ENCODE measurements at places on chromosomes 12 and 14.

DNA sequence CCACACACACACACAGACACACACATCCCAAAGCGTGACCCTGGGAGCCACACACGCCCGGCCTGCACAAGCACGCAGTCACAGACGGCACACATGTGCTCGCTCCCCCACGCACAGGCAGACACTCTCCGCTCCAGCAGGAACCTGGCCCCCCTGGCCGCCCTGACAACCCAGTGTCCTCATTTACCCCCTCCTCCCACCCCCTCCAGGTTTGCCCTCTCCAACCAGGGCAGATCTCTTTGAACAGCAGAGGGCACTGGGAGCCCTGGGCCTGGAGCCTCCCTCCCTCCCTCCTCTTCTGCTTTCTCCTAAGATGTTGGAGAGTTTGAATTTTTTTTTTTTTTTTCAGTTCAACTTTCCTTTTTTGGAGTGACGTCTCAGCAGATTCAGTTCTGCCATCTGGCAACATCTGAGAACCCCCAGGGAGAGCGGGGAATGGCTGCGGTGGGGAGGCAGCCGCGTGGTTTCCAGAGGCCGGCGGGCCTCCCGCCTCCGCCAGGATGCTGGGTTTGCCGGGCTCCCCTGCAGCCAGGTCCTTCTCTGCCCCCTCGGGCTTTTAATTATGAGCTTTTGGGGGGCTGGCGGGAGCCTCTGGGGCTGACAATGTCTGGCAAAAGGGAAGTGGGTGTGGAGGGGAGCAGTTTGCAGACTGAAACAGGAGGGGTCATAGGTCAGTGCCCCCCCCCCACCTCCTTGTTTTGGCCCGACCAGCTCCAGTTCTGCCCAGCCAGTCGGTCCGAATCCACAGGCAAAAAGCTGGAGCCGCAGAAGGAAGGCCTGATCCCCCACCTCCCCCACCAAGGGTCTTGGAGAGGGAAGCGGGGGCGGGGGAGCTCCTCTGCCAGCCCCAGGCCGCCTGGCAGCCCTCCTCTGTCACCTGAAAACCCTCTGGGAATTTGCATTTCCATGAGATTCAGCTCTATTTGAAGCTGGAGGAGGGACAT is 1.3 kb upstream of the NCOR2 start:
- no peak for DNase-seq

GRCh38 chr12:23221066-23221465 is 596.1 kb downstream of the ETNK1 start:
- no peak for DNase-seq

DNA sequence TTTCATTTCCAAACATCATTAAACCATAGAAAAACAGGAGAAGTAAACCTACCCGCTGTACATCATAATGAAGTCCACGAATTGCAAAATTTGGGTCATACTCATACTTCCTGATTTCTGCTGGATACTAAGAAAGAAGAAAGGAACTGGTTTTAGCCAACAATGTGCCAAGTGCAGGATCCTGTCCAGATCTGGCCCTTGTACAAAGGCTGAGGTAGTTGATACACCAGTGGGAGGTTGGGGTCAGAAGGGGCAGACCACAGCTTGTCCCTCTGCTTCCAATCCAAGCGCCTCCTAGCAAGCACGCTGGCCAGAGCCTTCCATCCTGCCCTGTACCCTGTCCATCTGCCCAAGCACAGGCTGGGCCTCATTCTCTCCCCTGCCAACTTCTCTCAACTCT is 34.2 kb downstream of the NT5DC3 start:
- no peak for DNase-seq

- DNase-seq, result no peak
Observed at GRCh38 chr12:47366579-47366978, 286.8 kb upstream of the AMIGO2 start.

DNA sequence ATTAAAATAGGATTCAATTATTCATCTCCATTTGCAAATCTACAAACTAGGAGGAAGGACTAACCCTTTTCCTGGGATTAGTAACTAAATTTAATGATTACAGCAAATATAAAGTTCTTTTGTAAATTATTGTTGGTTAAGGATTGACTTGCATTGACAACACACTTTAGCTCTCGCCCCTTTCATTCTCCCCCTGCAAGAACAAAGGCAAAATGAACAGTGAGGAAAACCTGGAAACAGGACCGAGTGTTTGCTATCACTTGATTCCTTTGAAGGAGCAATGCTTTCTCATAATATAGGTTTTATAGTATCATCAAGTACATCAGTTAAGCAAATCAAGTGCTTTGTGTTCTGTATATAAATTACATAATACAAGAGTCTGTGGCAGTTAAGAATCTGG is 7.4 kb upstream of the COX16 start:
- no peak for DNase-seq

DNA sequence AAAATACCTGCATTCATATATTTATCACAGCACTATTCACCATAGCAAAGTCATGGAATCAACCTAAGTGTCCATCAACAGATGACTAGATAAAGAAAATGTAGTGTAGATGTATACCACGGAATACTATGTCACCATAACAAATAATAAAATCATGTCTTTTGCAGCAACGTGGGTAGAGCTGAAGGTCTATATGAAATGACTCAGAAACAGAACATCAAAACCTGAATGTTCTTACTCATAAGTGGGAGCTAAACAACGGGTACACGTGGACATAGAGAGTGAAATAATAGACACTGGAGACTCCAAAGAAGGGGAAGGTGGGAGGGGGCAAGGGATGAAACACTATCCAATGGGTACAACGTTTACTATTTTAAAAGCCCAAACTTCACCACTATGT is 37.9 kb downstream of the SLC38A1 start:
- no peak for DNase-seq

GRCh38 chr12:83199069-83199468 is 512.4 kb downstream of the TMTC2 start:
- DNase-seq, result no peak

DNA sequence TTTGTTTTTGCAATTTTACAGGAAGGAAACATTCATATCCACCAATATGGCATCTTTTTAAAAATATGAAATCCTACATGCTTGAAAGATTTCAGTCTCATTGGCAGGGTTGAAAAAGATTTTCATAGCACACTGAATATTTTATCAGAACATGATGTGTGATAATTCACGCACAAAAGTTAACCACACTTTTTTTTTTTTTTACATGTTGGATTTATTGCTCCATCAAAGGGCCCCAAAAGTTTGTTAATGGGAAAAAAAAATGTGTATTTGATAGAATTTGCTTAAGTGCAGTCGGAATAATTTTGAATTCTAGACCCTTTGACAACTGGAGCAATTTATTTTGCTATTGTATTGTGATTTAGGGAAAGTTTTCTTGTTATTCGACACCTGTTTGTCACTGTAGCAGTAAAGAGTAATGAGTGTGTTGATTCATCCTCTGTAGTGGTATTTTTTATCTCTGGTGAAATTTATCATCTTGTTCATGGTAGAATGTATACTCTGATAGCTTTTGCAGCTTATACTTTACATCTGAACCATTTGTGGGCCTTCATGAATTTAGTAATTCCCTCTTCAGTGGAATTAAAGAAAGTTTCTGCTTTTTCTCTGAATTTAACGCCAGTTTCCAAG is 1.1 kb downstream of the EML1 start:
- DNase-seq, result no peak

- no peak for DNase-seq
Observed at GRCh38 chr14:101962503-101962874, 1.9 kb upstream of the DYNC1H1 start.

DNA sequence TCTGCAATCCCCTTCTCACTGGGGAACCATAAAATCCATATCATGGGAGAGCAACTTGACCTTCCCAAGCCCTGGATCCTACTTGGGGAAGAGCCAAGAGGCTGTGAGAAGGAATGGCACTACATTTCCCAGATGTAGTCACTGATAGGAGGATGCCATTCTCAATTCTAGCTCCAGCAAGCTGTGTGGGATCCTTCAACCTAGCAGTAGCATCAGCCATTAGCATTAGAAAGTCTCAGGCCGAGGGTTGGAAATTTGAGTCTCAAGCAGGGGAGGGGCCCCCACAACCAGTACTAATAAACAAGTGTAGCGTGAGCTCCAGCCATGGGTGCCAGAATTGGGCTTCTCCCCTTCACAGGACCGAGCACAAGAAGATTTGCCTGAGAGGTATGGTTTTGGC is 84.3 kb upstream of the NELL2 start:
- DNase-seq, result no peak

DNA sequence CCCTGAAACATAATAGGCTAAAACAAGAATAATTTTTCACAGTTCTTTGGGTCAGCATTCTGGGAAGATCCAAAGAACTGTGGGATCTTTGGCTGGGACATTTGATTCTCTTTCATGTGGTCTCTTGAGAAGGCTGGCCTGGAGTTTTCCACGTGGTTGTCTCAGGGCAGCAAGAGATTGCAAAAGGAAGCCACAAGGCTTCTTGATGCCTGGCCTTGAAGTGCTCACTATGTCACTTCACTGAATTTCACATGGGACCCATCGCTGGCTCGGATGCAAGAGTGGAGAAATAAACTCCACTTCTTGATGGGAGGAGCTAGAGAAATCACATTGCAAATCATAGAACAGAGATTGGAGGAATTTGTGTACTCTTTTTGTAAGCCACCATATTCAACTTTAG is 343.4 kb downstream of the MED13L start:
- no peak for DNase-seq

DNA sequence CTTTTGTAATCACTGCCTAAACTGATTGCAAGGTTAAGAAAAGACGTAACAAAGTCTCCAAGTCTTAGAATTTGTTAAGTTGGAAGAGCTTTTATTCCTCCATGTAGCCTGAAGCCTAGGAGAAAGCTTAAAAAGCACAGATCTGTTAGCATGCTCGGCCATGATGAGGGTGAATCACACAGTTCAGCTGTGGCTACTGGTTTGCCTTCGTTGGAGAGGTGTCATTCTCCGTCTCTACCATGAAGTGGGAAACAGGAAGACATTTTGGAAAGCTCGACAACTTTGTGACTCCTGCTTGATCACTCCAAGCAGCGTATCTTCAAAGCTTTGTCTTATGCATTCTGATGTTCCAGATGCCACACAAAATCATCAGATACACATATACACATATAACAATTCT is 27.1 kb downstream of the DCP1B start:
- no peak for DNase-seq

GRCh38 chr12:109804820-109805761 is 28.1 kb downstream of the TRPV4 start:
- DNase-seq, result peak; percentile 40

DNA sequence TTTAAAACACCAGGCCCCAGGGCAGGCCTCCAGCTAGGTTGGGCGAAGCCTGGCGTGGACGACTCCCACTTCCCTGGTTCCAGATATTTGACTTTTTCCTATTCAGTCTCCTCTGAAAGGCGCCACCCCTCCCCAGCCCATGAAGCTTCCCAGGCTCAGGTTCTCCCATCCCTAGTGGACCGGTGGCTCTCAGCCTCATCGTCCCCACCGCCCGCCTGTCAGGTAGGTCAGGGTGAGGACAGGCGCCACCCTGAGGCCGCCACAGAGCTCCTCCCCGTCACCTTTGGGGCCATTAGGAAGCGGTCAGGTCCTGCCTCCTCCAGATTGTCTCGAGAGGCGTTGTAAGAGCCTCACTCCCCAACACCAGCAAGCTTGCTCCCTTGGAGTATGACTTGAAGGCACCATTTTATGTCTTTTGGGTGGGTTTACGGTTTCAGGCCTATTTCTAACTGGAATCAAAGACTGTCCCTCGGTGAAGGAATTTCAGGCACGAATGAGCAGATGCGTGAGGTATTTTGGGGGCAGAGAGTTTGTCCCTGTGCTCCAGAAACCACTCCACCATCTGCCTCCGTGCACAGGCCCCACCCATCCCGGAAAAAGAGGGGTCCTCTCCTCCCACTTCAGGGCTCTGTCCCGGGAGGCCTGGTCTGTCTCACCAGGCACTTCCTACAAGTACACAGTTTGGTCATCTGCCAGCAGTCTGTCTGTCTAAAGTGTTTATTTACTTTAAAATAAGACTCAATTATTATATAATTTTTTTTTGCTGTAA is 55.6 kb downstream of the TSPAN9 start:
- DNase-seq, result no peak

GRCh38 chr12:79927772-79928474 is 7.0 kb downstream of the PPP1R12A start:
- DNase-seq, result no peak

DNA sequence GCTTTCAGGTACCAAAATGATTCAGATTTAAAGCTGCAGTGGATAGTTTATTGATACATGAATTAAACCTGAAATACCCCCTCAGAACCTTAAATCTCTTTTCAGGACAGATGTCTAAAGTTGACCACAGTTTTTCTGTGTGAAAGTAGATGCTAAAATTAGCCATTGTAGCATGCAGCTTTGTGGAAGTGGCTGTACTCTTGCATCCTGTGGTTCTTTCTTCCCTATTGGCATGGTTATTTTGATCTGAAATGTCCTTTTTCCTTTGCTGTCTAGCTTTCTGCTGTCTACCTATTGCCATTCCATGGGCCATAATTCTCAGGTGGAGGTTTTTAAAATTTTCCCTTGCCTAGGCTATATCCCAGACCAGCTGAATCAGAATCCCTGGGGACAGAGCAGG is 455.6 kb downstream of the ZFP36L1 start:
- DNase-seq, result no peak

DNA sequence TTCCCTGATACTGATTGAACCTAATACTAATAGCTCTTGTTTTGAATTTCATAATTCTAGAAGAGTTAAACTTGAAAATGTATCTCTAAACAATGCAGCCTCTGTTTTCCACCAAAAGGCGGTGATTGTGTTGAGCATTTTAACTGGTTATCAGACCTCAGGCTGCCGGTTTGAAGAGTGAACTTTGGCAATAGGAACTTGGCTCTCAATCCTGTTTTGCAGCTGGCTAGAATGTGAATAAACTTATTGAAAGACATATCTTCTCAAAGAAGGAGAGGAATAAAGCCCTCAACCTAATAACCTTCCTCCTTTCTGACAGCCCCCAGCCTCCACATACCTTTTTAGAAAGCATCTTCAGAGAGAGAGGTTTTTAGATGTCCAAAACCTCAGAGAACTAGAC is 105.4 kb downstream of the SRGAP1 start:
- DNase-seq, result no peak

GRCh38 chr12:64525461-64526160 is 73.7 kb downstream of the TBK1 start:
- DNase-seq, result no peak

- no peak for DNase-seq
Observed at GRCh38 chr12:109770104-109770860, 56.7 kb downstream of the FAM222A start.

- no peak for DNase-seq
Observed at GRCh38 chr12:24950231-24950834, 1.4 kb upstream of the BCAT1 start.

- DNase-seq, result no peak
Observed at GRCh38 chr14:50025776-50026175, 90.6 kb downstream of the VCPKMT start.

GRCh38 chr14:38546932-38547551 is 291.1 kb upstream of the CLEC14A start:
- DNase-seq, result no peak

All from stimulated activated CD4-positive, alpha-beta T cell treated with anti-CD3 and anti-CD28 coated beads, TNF-alpha, amount 100 ng/mL, for 24 hours (primary cell).